ENCODE measurements at places on chromosomes 3 and 15. TPM values are rescaled to one million over a fixed set of nuclear protein-coding genes. Genes with fewer than 3 reads are reported as not detected.

DNA sequence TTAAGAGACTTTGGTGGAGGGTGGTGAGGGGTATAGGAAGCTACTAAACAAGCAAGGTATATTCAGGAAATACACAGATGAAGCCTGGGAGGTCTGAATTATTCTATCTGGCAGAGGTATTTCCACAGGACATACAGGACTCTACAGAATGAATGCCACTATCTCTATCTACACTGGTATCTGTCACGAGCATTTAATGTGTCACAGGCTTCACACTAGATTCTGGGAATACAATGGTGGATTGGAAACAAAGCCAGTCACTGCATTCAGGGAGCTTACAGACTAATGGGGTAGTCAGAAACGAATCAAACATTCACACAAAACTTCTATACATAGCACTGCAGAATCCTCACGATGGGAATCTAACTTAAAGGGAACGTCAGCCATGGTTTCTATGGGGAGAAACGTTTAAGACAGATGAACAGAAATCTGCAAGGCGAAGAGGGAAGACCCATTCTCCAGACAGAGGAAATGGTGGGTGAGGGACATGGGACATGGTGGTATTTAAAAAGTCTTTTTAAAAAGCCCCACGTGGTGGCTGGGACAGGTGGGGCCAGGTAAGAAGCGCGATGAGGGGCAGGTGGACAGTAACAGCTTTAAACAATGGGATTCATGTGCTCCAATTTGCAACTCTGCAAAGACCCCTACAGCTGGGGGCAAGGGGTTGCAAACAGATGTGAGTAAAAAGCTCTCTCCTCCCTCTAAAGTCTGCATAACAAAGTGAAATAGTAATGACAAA, 16.5 kb downstream of the LRIG1 start:
- no peak for DNase-seq

DNA sequence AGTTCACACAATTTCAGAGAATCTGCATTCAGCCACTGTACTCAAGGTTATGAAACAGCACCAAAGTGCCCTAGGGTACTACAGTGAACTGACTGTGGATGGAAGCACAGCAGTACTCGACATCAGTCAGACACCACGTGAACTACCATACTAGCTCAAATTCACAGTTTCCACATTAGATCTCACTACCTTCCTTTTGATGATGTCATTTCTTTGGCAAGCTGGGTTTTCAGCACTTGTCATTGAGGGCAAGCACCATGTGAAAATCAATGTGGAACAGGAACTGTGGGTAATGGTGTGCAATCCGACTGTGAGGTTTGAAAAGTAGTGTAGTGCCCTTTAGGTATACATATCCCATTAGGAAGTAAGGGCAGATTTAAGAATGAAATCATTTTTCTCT, 110.5 kb upstream of the BFSP2 start:
- DNase-seq: no peak

GRCh38 chr15:94722024-94722636, 490.8 kb downstream of the MCTP2 start:
- no peak for DNase-seq

GRCh38 chr3:177681156-177681555, 483.9 kb upstream of the TBL1XR1 start:
- DNase-seq: no peak

The RARRES1 gene
- total RNA-seq: not detected

- DNase-seq: no peak
Observed at GRCh38 chr3:103048068-103048722, 613.4 kb downstream of the ZPLD1 start.

GRCh38 chr15:57440799-57441198, 64.5 kb downstream of the CGNL1 start:
- DNase-seq: no peak

Measured in MCF 10A (cell line).